ENCODE measurements at places on chromosomes 5 and 9.

GRCh38 chr9:6739218-6739617, 18.6 kb upstream of the KDM4C start:
- H3K27me3 ChIP-seq = no peaks in the 10 kb centered on the region
- no peaks in the 10 kb centered on the region for H3K4me1 ChIP-seq
- H3K4me3 ChIP-seq = no peak overlapping the region
- H3K36me3 ChIP-seq = no peaks in the 10 kb centered on the region
- no peak for DNase-seq

GRCh38 chr9:136700304-136700703, 12.1 kb upstream of the DIPK1B start:
- no peaks in the 10 kb centered on the region for H3K36me3 ChIP-seq
- H3K4me1 ChIP-seq = peaks cover 19% of the 10 kb centered on the region

DNA sequence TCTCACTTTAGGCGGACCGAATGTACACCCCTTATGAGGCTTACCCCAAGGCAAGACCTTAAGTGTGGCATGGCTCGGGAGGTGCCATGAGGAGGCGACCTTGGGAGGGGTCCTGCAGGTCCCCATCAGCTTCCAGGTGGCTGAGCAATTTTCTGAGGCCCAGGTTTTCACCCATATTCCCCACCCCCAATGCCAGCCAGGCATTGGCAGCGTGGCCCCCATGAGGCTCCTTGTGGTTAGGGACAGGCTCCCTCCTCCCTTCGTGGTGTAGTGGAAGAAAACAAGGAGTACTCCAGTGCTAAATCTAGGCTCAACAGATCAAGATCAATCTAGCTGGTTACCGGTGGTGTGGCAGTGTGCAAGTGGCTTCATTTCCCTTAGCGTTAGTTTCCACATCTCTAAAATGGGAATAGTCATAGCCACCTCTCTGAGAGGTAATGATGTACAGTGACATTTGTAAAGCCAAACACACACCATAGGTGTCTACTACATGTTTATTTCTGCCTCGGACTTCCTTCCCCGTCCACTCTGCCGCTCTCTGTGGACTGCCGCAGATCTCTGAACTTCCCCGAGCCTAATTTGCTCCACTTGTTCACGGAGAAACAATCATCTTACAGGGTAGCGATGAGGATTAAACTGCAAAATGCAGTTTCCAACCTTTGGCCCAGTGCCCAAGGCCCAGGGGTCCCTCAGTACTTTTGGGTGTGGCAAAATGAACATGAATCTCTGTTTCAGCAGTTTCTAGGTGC, 8.4 kb downstream of the LHX2 start:
- peaks cover 3% of the 10 kb centered on the region for H3K36me3 ChIP-seq
- no peak for DNase-seq
- peaks cover 44% of the 10 kb centered on the region for H3K27me3 ChIP-seq
- H3K27ac ChIP-seq = no peak overlapping the region
- H3K4me1 ChIP-seq = peaks cover 27% of the 10 kb centered on the region
- peak overlapping the region; percentile 9 for H3K4me3 ChIP-seq

DNA sequence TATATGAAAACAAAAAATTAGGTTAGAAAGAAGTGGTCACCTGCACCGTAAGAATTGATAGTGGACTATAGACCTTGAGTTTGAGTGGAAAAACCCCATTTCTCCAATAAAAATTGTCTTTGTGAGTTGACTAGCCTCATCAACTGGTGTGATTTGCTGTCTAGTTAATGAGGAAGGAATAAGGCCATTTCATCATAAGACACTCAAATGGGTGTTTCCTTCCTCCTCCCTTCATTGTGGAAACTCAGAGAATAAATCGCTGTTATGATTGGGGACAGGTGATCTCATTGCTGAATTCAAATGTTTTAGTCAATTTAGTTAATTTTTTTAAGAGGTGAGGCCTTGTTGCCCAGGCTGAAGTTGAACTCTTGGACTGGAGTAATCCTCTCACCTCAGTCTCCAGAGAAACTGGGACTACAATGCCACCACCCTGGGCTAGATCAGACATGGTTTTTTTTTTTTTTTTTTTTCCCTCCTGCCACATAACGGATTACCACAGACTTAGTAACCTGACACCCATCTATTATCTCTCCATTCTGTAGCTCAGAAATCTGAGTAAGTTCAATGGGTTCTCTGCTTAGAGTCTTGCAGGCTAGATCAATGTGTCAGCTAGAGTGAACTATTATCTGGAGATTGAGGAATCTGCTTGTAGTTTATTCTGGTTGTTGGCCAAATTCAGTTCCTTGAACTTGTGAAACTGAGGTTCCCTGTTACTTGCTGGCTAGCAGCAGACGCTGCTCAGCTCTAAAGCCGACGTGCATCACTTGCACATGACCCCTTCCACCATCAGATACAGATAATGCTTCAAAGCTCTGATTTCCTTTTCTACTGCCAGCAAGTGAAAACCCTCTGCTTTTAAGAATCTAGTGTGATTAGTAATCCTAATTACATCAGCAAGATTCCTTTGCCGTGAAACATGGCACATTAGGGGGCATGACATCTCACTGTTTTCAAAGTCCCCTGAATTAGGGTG, 663.8 kb upstream of the CDH9 start:
- H3K27me3 ChIP-seq = no peaks in the 10 kb centered on the region
- no peak overlapping the region for H3K4me3 ChIP-seq
- H3K27ac ChIP-seq = no peak overlapping the region
- no peaks in the 10 kb centered on the region for H3K36me3 ChIP-seq
- no peaks in the 10 kb centered on the region for H3K4me1 ChIP-seq

DNA sequence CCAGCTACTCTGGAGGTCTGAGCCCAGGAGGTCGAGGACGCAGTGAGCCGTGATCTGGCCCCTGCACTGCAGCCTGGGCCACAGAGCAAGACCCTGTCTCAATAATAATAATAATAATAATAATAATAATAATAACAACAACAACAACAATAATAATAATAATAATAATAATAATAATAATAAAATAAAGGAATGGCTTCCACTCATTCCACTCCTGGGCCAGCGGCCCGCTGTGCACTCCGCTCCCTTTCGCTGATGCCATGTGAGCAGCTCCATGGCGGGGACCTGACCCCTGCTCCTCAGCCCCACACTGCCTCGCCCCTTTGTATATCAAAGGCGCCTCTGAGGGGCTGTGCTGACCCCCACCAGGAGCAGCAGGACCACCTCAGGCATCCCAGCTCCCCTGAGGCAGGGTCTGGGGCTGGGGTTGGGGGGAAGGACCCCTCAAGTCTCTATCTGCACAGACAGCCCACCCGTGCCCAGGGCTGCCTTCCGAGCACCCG, 20.0 kb downstream of the GBGT1 start:
- H3K4me3 ChIP-seq = peak overlapping the region; percentile 77
- peaks cover 73% of the 10 kb centered on the region for H3K4me1 ChIP-seq
- H3K27ac ChIP-seq = peak overlapping the region; percentile 97
- no peaks in the 10 kb centered on the region for H3K36me3 ChIP-seq

GRCh38 chr5:219460-219863, 1.3 kb downstream of the SDHA start:
- H3K27me3 ChIP-seq = peaks cover 6% of the 10 kb centered on the region
- H3K4me1 ChIP-seq = peaks cover 68% of the 10 kb centered on the region
- H3K36me3 ChIP-seq = peaks cover 4% of the 10 kb centered on the region
- peak overlapping the region; percentile 95 for H3K27ac ChIP-seq

GRCh38 chr9:74951725-74952151, 974 bp downstream of the C9orf40 start:
- peaks cover 14% of the 10 kb centered on the region for H3K36me3 ChIP-seq
- H3K27me3 ChIP-seq = no peaks in the 10 kb centered on the region
- peaks cover 15% of the 10 kb centered on the region for H3K4me1 ChIP-seq
- peak; percentile 45 for DNase-seq
- H3K27ac ChIP-seq = peak overlapping the region; percentile 90

GRCh38 chr5:172792701-172793570, 21.9 kb upstream of the DUSP1 start:
- no peak for DNase-seq
- H3K27me3 ChIP-seq = no peaks in the 10 kb centered on the region
- no peak overlapping the region for H3K4me3 ChIP-seq
- H3K4me1 ChIP-seq = no peaks in the 10 kb centered on the region

DNA sequence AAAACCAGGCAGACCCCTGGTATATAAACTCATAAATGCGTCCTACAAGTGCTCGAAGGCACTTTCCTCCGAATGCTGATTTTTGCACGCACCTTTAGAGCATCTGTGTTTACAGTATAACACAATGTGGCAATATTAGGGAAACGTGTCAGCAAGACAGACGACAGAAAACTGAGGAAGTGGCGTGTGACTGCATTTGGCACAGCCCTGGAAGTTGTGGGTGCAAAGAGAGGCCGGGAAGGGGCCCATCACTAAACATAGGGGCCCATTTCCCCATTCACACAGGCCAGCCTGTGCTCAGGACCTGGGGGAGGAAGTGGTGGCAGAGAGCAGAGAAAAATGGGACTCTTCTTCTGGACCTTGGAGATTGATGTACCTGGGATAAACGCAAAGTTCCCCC, 48.2 kb downstream of the RASGEF1C start:
- DNase-seq = no peak
- no peak overlapping the region for H3K4me3 ChIP-seq
- H3K36me3 ChIP-seq = no peaks in the 10 kb centered on the region

DNA sequence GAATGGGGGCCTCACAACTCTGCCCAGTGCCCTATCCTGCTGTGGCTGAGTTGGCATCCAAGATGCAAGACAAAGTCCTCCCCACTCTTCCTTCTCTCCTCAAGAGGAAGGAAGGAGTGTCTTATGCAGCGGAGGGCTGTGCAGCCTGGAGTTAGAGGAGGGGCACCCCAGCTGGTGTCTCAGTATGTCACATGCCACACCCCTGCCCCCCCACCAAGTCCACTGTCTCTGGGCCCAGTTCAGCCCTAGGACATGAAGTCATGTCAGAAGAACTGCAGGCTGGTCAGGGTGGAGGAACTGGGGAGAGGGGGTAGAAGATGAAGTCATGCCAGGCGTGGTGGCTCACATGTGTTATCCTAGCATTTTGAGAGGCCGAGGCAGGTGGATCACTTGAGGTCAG, 28.0 kb upstream of the SLC28A3 start:
- peaks cover 86% of the 10 kb centered on the region for H3K4me1 ChIP-seq
- no peak for DNase-seq
- H3K4me3 ChIP-seq = peak overlapping the region; percentile 11
- H3K36me3 ChIP-seq = no peaks in the 10 kb centered on the region
- H3K27ac ChIP-seq = peak overlapping the region; percentile 83
- no peaks in the 10 kb centered on the region for H3K27me3 ChIP-seq

- H3K4me1 ChIP-seq = no peaks in the 10 kb centered on the region
- H3K27me3 ChIP-seq = peaks cover 16% of the 10 kb centered on the region
- H3K36me3 ChIP-seq = no peaks in the 10 kb centered on the region
- H3K27ac ChIP-seq = no peak overlapping the region
- DNase-seq = peak; percentile 22
- no peak overlapping the region for H3K4me3 ChIP-seq
Measured at GRCh38 chr5:76074487-76075065, 8.6 kb upstream of the SV2C start.

GRCh38 chr5:168712280-168712924, 133.2 kb upstream of the PANK3 start:
- H3K27me3 ChIP-seq = peaks cover 3% of the 10 kb centered on the region
- no peaks in the 10 kb centered on the region for H3K36me3 ChIP-seq
- H3K27ac ChIP-seq = no peak overlapping the region
- no peak for DNase-seq
- no peak overlapping the region for H3K4me3 ChIP-seq

- DNase-seq = no peak
- no peaks in the 10 kb centered on the region for H3K36me3 ChIP-seq
- H3K27ac ChIP-seq = no peak overlapping the region
- H3K4me3 ChIP-seq = no peak overlapping the region
- peaks cover 5% of the 10 kb centered on the region for H3K27me3 ChIP-seq
Measured at GRCh38 chr9:121721770-121722169, 70.3 kb downstream of the DAB2IP start.

DNA sequence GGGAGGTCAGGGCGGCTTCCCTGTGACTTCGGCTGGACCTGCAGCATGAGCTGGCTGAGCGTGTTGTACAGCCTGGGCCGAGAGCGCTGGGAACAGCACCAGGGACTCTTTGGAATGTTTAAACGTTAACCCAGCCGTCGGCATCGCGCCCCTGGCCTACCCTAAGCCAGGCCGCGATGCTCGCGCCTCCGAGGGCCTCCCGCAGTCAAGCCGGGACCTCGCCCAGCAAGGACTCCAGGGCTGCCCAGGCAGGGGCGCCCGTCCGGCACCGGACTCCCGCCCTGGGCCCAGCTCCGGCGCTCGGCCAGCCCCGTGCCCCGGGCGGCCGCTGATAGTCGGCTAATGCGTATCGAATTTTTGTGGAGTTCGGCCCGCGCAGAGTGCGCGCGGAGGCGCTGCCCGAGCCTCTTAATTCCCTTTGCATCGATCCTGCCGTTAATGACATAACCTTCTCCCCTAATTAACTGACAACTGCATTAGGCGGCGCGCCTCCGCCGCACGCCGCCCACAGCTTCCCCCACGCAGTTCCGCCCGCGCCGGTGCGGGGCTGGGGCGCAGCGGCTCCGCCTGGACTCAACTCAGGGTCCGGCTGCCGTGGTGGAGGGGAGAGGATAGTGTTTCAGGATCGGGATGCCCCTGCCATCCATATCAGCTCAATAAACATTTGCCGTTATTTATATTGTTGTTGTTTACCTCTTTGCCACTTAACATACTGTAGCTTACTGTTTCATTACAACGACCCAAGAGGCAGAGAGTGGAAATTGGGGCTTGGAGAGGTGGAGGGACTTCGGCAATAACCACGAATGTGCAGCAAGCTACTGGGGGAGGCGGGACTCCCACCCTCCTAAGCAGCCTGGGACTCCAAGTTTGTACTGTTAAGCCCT, 28.8 kb upstream of the CDC23 start:
- H3K4me1 ChIP-seq = peaks cover 10% of the 10 kb centered on the region
- no peak overlapping the region for H3K27ac ChIP-seq
- H3K36me3 ChIP-seq = no peaks in the 10 kb centered on the region

- DNase-seq = no peak
- H3K27me3 ChIP-seq = peaks cover 7% of the 10 kb centered on the region
- no peaks in the 10 kb centered on the region for H3K36me3 ChIP-seq
- no peak overlapping the region for H3K4me3 ChIP-seq
- H3K4me1 ChIP-seq = no peaks in the 10 kb centered on the region
- no peak overlapping the region for H3K27ac ChIP-seq
Measured at GRCh38 chr5:74056789-74057164, 430.8 kb downstream of the ARHGEF28 start.

- H3K36me3 ChIP-seq = no peaks in the 10 kb centered on the region
- no peaks in the 10 kb centered on the region for H3K27me3 ChIP-seq
- DNase-seq = no peak
- H3K4me1 ChIP-seq = no peaks in the 10 kb centered on the region
Measured at GRCh38 chr5:160905285-160905684, 53.3 kb upstream of the ATP10B start.

DNA sequence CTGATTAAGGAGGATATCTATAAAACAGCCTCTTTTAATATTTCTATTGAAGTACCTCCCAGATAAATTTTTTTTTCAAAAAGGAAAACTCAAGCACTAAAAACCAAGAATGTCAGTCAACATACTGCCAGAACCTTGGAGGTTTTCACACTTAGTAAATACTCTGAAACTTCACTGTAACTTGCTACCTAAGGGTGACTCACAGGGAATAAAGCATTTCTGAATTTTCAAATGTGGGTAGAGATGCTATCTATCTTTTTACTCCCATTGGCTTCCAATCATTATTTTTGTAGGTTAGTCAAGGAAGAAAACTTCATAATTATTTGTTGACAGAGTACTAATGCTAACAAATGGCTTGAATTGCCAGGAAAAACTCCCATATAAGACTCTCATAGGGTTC, 46.1 kb downstream of the SLC25A46 start:
- no peak overlapping the region for H3K27ac ChIP-seq
- no peaks in the 10 kb centered on the region for H3K36me3 ChIP-seq

- DNase-seq = no peak
- no peak overlapping the region for H3K27ac ChIP-seq
- H3K4me3 ChIP-seq = no peak overlapping the region
- no peaks in the 10 kb centered on the region for H3K36me3 ChIP-seq
Measured at GRCh38 chr9:8447601-8448000, 648.0 kb upstream of the DMAC1 start.

- no peaks in the 10 kb centered on the region for H3K36me3 ChIP-seq
- H3K27ac ChIP-seq = no peak overlapping the region
- H3K27me3 ChIP-seq = no peaks in the 10 kb centered on the region
- H3K4me1 ChIP-seq = peaks cover 6% of the 10 kb centered on the region
- DNase-seq = no peak
Measured at GRCh38 chr9:70441622-70442021, 27.2 kb upstream of the KLF9 start.
